Left lung (tissue), 14 donors: ENCODE measurements at places on chromosomes 13 and 19. TPM values are rescaled to one million over a fixed set of nuclear protein-coding genes. Genes with fewer than 3 reads are reported as not detected.

The ZNF701 gene
- total RNA-seq: 18.1 TPM

The ZNF606 gene
- 13.3 TPM for total RNA-seq

DNA sequence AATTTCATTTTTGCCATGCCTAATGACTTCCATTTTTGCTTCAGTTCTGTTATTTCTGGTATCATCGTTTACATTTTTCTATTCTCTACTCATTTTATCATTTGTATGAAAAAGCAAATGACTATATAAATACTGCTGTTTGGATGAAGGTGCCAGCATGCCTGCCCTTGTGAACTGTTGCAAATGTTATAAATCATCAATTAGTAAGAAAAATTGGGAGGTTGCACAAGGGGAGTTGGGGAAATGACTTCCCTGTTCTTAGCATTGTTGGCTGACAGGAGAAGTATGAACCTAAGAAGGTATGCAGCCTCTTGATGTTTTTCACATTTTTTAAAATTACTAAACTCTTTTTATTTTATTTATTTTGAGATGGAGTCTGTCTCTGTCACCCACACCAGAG, 15.1 kb downstream of the SAFB start:
- peak overlapping the region; percentile 41 for H3K27ac ChIP-seq
- no peaks in the 10 kb centered on the region for H3K27me3 ChIP-seq
- H3K4me3 ChIP-seq: no peak overlapping the region
- peaks cover 2% of the 10 kb centered on the region for H3K4me1 ChIP-seq
- DNase-seq: no peak

The C13orf46 gene
- 7.1 TPM for total RNA-seq

The B3GNT3 gene
- total RNA-seq: 5.2 TPM

- DNase-seq: no peak
- H3K27me3 ChIP-seq: no peaks in the 10 kb centered on the region
- peaks cover 5% of the 10 kb centered on the region for H3K36me3 ChIP-seq
- no peak overlapping the region for H3K27ac ChIP-seq
- no peak overlapping the region for H3K4me3 ChIP-seq
- no peaks in the 10 kb centered on the region for H3K4me1 ChIP-seq
Measured at GRCh38 chr13:109764470-109765291, 21.7 kb downstream of the IRS2 start.

DNA sequence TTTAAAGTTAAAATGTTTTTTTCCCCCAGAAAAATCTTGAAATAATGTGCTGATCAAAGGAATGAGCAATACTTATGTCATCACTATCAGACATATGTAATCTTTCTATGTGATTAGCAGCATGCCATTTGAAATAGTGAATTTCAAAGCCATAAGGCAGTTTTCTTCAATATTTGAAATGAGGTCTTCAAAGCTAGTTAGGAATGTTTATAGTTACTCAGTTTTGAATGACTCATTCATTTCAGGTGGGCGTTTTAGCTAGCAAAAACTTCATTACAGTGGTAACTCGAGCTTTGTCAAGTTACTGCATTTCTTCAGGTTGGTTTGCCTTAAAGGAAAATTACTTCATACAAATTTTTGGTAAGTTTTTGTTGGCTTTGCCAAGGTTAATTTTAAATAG, 102.1 kb downstream of the ATP8A2 start:
- H3K27me3 ChIP-seq: peaks cover 46% of the 10 kb centered on the region
- no peak for DNase-seq
- H3K4me3 ChIP-seq: no peak overlapping the region
- H3K27ac ChIP-seq: no peak overlapping the region

The PEAK3 gene
- 1.0 TPM for total RNA-seq

DNA sequence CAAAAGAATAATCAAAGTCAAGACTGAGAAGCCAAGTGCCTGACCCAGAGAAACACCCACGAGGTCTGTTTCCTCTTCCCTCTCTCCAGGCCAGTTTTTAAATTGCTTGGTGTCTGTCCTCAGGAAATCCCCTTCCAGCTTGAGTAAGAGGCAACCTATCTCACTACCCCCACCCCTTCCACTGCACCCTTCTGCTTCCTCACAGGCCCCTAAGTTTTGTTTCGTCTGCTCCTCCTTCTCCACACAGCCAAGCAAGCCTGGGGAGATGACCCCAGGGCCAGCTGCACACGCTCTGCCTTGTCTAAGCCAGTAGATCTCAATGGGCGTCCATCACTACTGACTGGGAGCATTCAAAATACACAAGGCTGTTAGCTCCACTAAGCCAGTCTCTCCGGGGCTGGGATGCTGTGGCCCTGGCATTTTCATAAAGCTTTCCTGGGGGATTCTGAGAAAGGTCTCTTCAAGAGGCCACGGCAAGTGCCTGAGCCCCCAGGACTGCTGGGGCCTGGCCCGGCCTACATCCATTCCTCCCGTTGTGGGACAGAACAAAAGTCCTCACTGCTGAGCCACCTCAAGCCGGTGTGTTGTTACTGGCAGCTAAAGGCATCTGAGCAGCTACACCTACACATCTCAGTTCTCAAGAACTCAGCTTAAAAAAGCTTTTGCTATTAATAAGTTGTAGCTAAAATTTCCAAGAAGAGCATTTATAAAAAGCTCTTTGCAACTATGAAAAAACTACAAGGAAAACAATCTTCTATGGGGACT, 14.9 kb upstream of the IL4I1 start:
- no peak overlapping the region for H3K4me3 ChIP-seq
- peaks cover 34% of the 10 kb centered on the region for H3K4me1 ChIP-seq
- DNase-seq: no peak

The CLASRP gene
- total RNA-seq: 77.5 TPM

DNA sequence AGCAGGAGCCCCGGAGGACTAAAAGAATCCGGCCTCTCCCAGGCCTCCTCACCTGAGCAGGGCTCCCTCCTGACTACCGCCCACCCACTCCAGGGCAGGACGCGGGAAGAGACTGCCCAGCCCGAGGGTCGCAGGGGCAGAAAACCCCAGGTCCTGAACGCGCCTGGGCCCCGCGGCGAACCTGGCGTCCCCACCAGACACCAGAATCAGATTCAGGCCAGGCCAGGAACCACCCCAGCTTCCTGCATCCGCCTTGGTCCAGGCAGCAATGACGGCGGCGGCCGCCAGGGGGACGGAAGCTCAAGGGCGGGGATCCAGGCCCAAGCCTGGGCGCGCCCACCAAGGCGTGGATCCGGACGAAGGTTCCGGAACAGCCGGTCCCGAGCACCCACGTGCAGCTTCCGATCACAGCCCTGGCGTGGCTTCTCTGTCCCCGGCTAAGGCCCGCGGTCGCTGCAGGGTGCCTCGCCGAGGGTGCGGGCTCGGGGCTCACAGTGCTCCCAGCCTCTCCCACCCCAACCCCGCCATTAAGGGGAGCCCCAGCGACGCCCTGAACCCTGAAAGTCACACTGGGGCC, 3.6 kb downstream of the LGALS7 start:
- H3K4me1 ChIP-seq: peaks cover 8% of the 10 kb centered on the region
- no peaks in the 10 kb centered on the region for H3K36me3 ChIP-seq
- no peak overlapping the region for H3K4me3 ChIP-seq
- no peaks in the 10 kb centered on the region for H3K27me3 ChIP-seq
- H3K27ac ChIP-seq: peak overlapping the region; percentile 60

GRCh38 chr13:104737713-104738112, 1671.5 kb upstream of the SLC10A2 start:
- H3K4me1 ChIP-seq: no peaks in the 10 kb centered on the region
- no peaks in the 10 kb centered on the region for H3K27me3 ChIP-seq
- H3K36me3 ChIP-seq: no peaks in the 10 kb centered on the region

- H3K4me3 ChIP-seq: no peak overlapping the region
- no peak for DNase-seq
- peak overlapping the region; percentile 13 for H3K27ac ChIP-seq
- H3K36me3 ChIP-seq: no peaks in the 10 kb centered on the region
- no peaks in the 10 kb centered on the region for H3K27me3 ChIP-seq
Measured at GRCh38 chr13:51825165-51825592, 19.8 kb downstream of the TMEM272 start.

GRCh38 chr19:7078008-7078407, 8.5 kb downstream of the ZNF557 start:
- H3K27me3 ChIP-seq: no peaks in the 10 kb centered on the region
- H3K4me1 ChIP-seq: no peaks in the 10 kb centered on the region
- DNase-seq: no peak
- peaks cover 100% of the 10 kb centered on the region for H3K36me3 ChIP-seq
- no peak overlapping the region for H3K27ac ChIP-seq

DNA sequence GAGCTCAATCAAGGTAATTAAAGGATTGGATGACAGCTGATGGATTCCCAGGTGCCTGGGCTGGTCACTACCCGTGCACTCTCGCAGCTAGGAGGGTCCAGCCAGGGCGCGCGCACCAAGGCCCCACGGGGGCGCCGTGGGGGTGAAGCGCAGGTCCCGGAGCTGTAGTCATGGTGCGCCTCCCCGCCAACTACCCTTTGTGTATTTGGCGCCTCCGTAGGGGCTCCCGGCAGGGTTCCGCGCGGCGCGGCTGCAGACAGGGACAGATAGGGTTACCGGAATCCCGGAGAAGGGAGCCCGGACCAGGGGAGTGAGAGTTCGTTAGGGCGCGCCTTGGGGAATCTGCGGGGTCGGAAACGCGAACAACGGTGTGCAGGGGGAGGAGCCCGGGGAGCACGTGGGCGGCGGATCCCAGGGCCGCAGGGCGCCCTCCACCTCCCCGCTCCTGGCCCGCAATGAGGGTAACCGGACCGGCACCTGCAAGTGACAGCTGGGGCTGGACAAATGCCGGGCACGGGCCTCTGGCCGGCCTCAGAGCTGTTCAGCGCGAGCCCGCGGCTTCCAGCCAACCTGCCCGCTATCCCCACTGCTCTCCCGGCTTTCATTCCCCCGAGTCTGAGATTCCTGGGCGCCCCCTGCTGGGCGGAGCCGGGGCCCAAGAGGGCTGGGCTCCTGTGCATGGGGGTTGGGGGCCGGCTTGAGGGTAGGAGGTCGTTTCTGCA, 3.4 kb upstream of the PRAM1 start:
- no peaks in the 10 kb centered on the region for H3K27me3 ChIP-seq
- H3K4me3 ChIP-seq: peak overlapping the region; percentile 57
- H3K4me1 ChIP-seq: peaks cover 51% of the 10 kb centered on the region

The TUBB4A gene
- total RNA-seq: 0.35 TPM

GRCh38 chr13:42702716-42703115, 78.7 kb upstream of the FAM216B start:
- H3K4me3 ChIP-seq: no peak overlapping the region
- H3K27ac ChIP-seq: no peak overlapping the region
- peak; percentile 76 for DNase-seq
- H3K27me3 ChIP-seq: no peaks in the 10 kb centered on the region
- no peaks in the 10 kb centered on the region for H3K36me3 ChIP-seq
- H3K4me1 ChIP-seq: no peaks in the 10 kb centered on the region

DNA sequence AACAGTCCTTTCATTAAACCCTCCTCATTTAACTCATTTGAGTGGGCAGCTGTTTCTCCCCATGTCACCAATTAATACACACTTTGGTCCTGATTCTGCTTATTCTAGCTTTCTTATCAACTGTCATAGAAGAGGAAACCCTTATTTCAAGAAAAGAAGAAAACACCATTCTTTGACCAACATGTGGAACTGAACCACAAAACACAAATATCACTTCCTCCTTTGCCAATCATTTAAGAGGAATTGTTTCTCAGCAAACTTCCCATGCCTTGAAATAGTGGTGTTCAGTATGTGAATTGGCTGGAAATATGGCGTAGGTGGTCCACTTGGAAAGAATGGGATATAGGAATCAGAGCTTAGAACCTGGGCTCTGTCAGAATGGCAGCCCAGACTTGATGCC, 20.4 kb downstream of the MBD3L2B start:
- H3K36me3 ChIP-seq: no peaks in the 10 kb centered on the region
- no peak overlapping the region for H3K27ac ChIP-seq
- no peak overlapping the region for H3K4me3 ChIP-seq

- no peaks in the 10 kb centered on the region for H3K36me3 ChIP-seq
- no peak overlapping the region for H3K27ac ChIP-seq
- DNase-seq: no peak
- no peak overlapping the region for H3K4me3 ChIP-seq
Measured at GRCh38 chr13:45812695-45813372, 38.7 kb downstream of the SIAH3 start.

- no peak overlapping the region for H3K4me3 ChIP-seq
- no peaks in the 10 kb centered on the region for H3K27me3 ChIP-seq
Measured at GRCh38 chr19:2171349-2172145, 7.8 kb downstream of the DOT1L start.

The KLK15 gene
- total RNA-seq: not detected

The LPAR6 gene
- total RNA-seq: 20.6 TPM

The ZNF565 gene
- 3.2 TPM for total RNA-seq

- no peak overlapping the region for H3K27ac ChIP-seq
- H3K27me3 ChIP-seq: no peaks in the 10 kb centered on the region
- peaks cover 8% of the 10 kb centered on the region for H3K4me1 ChIP-seq
- no peak for DNase-seq
Measured at GRCh38 chr13:77519808-77520207, 15.7 kb upstream of the SCEL start.

- H3K4me3 ChIP-seq: no peak overlapping the region
- DNase-seq: no peak
- no peaks in the 10 kb centered on the region for H3K27me3 ChIP-seq
- no peak overlapping the region for H3K27ac ChIP-seq
Measured at GRCh38 chr13:44402899-44403445, 29.3 kb downstream of the SERP2 start.

DNA sequence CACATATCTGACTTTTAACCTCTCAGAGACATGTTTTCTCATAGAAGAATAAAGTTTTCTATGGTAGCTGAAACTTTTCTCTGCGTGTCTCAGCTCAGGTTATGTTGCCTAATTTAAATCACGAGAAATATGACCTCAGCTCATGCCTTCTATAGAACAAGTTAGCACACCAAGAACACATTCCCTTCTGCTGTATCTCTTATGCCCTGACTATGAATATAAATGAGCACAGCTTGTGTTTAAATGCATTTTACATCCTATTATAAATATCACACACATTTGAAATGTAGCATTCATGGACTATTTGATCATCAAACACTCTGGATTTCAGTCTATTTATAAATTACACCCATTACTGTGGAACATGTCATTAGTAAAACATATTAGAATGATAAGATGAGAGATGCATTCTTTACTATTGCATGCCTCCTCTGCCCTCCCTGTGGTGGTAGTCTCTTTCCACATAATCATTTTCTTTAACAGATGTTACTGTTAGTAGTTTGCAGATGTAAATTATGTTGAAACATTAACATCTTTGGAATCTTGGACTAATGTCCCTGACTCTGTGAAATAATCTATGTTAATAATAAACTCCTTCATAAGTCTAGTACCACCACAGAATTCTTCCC, 2044.9 kb upstream of the PCDH20 start:
- no peak overlapping the region for H3K27ac ChIP-seq
- no peaks in the 10 kb centered on the region for H3K36me3 ChIP-seq
- DNase-seq: no peak

The UBE2L5 gene
- total RNA-seq: not detected

- H3K4me3 ChIP-seq: no peak overlapping the region
- no peaks in the 10 kb centered on the region for H3K4me1 ChIP-seq
- no peak for DNase-seq
- no peaks in the 10 kb centered on the region for H3K27me3 ChIP-seq
- no peaks in the 10 kb centered on the region for H3K36me3 ChIP-seq
Measured at GRCh38 chr19:52679598-52679997, 41.4 kb upstream of the ZNF83 start.

GRCh38 chr19:53388168-53388567, 6.8 kb upstream of the ZNF765 start:
- no peak overlapping the region for H3K4me3 ChIP-seq
- H3K27ac ChIP-seq: no peak overlapping the region
- no peaks in the 10 kb centered on the region for H3K36me3 ChIP-seq
- H3K4me1 ChIP-seq: no peaks in the 10 kb centered on the region
- no peaks in the 10 kb centered on the region for H3K27me3 ChIP-seq
- DNase-seq: no peak

The HRC gene
- 0.26 TPM for total RNA-seq

GRCh38 chr19:1260749-1261537, 8.2 kb upstream of the CIRBP start:
- peaks cover 29% of the 10 kb centered on the region for H3K36me3 ChIP-seq
- H3K4me3 ChIP-seq: peak overlapping the region; percentile 68
- H3K27me3 ChIP-seq: no peaks in the 10 kb centered on the region
- H3K27ac ChIP-seq: peak overlapping the region; percentile 93
- H3K4me1 ChIP-seq: peaks cover 97% of the 10 kb centered on the region
- DNase-seq: peak; percentile 97
